NCI-H1694 (cell line): ENCODE measurements at places on chromosomes 6 and 20.
A peak's percentile ranks its signal among the peaks of the same experiment; 100 is the strongest.

DNA sequence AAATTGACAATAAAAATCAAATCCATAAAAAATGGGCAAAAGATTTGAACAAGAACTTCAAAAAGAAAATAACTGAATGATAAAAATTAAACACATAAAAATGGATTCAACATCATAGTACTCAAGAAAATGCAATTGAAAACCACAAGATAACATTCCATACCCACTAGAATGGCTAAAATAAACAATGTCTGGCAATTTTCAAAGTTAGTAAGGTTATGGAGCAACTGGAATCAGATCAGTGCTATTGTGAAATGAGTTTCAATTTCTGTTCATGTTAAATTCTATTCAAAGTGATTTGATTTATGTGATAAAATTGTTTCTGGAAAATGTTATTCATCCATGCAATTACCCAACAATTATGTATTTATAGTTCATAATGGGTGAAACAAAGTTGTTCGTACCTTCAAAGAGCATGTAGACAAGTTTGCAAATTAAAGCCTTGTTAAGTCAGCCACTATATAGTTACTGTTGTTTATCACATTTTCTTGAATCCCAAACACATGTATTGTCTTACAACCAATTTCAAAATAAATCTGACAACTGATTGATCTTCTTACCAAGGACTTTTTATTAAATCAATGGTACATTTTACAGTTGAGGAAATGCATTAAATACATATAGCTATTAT, 151.5 kb upstream of the CENPW start:
- no peak for DNase-seq

- no peak for DNase-seq
These were observed 83.6 kb downstream of the LCA5 start for GRCh38 chr6:79453558-79454042.

- no peak for DNase-seq
These were observed 185.9 kb downstream of the ESR1 start for GRCh38 chr6:151993364-151993763.

- no peak for DNase-seq
These were observed 225.1 kb downstream of the UBE3D start for GRCh38 chr6:82840571-82840970.

DNA sequence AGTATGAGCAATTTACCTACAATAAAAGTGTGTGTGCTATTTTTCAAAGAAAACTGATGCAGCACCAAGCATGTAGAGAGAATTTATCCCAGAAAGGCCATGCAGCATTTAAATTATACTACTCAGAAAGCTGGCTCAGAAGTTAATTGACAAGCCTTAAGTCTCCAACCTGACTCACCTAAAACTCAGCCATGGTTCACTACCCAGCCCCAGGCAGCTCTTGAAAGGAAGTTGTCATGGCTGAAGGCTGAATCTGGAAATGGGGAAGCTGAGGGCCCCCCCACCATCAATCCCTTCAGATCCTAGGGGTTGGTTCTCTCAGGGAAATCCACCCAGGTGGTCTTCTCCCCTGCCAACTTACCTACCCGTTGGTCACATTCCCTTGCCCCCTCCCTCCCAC, 19.7 kb downstream of the PPIL6 start:
- no peak for DNase-seq

GRCh38 chr20:51444467-51444866, 98.1 kb downstream of the NFATC2 start:
- DNase-seq: no peak

- DNase-seq: peak; percentile 44
These were observed 34.6 kb downstream of the HDAC2 start for GRCh38 chr6:113936093-113936934.

DNA sequence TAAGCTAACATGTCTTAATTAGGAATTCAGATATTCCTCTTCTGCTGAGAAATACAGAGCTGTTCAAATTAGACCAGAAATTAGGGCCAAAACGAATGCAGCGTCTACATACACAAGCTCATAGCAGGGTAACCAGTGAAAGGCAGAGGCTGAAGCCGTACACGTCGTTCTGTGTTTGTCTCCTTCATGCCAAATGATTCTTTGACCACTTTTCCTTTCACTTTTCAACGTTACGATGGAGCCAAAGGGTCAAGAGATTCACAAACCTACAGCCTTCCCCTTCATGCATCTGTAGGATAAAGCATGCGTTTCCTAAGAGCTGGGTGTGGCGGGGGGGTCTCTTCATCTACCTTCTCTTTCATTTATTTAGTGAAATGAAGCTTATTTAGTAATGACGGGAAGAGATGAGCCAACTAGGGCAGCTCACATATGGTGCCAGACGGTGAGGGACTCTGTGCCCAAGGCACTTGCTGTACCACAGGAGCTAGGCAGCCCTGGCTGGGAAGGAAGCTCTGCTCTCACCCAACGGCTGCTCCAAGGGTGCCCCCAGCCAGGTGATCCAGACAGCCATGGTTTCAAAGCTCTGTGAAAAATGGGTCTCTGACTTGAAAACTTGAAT, 178.0 kb downstream of the ATXN1 start:
- DNase-seq: no peak

DNA sequence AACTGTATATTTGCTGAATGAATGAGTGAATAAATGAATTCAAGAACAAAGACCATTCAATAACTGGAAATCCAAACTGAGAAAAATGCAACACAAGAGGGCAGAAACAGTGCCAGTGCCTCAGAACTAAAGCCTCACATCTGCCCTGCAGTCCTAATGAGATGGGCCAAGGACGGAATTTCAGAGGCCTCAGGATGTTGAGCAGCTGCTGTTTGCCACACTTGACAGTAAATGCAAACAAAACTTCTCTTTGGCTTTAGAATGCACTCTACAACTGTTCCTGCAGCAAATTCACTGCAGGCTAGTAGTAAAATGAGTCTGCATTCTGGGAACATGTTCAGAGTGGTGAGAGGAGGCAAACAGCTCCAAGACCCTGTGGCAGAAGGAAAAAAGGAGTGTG, 177.6 kb upstream of the LRFN2 start:
- DNase-seq: peak; percentile 23

- DNase-seq: no peak
These were observed 20.6 kb upstream of the LGSN start for GRCh38 chr6:63340351-63340750.

DNA sequence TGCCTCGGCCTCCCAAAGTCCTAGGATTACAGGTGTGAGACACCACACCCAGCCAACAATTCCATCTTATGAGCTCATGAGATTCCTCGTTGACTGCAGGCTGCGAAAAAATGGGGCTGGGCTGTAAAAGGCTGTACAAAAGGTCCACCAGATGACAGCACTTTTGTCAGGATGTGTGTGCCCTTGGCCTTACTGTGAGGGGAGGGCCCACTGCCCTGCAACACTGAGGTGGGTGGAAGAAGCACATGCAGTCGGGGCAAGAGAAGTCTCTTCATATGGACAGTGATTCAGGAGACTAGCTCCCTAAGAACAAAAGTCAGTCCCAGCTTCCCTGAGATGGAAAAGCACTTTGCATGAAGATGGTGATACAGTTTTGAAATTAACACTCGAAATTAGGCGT, 50.5 kb downstream of the KCTD20 start:
- no peak for DNase-seq

DNA sequence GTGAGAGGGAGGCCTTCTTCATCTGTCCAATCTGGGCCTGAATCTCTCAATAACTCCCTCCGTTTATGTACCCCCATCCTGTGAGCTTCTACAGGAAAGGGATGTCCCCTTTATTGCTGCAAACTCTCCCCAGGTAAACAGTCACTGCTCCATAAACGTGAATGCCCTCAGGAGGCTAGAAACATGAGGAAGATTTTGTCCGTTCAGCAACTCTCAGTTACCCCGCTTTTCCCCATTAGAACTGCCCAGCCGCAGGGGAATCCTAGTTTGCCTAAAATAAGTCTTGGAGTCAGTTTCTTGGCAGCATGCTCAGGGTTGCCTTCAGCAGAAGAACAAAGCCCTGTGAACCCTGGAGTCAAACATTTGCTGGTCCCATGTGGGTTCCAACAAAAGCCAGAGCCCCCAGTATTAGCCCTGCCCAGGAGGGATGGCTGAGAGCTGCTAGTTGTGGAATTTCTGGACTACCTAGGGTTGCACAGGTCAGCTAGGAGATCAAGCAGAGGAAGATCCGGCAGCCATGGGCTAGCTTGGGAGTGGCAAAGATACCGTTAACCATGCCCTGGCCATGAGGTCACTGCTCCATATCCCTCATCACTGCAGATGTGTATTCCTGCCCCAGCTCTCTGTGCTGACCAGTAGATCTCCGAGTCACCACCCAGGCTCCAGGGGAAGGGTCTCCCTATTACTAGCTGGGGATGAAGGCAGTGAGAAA, 640 bp downstream of the LRRN4 start:
- no peak for DNase-seq

- DNase-seq: no peak
These were observed 48.0 kb downstream of the OR2B2 start for GRCh38 chr6:27863962-27864905.

DNA sequence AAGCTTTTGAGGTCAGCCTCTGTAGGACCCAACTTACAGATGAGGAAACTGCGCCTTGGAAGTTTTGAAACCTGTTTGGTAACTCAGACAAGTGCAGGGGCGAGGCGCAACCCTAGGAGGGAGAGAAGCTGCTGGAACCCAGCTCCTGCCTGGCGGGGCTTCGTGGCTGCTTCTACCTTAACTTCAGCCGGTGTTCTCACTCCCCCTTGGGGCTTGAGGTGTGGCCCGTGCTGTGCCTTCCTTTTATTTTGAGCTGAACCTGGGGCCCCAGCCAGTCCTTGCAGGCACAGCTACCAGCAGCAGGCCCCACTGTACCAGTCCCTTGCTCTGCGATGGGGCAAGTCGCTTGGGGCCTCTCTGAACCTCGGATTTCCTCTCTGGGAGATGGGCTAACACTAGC, 12.0 kb downstream of the RBM38 start:
- DNase-seq: no peak

- no peak for DNase-seq
These were observed 1.8 kb downstream of the MOXD1 start for GRCh38 chr6:132399376-132400074.

DNA sequence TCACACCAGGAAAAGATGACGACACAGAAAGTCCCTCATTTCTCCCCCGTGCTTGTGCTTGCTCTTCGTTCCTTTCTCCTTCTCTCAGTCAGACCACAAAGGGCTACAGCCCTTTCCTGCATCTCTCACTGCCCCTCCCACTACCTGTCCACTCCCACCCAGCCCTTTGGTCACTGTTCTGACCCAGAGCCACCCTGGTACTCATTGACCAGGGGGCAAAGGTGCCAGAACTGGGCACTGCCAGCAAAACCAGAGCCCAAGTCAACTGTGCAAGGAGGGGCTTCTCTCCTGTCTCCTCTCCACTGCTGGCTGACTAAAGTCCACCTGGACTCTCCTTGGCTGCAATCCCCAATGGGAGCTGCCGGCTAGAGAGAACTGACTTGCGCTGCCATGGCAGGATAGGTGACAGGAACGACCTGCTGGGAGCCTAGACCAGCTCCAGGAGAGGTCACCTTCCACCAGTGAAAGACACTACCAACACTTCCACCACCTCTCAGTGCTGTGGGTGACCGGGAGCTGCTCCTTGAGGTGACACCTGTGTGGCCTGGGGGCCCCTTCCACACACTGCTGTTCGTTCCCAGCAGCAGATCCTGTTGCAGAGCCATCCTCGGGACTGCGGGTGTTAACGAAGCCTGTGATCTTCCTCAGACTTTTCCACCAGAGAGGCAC, 32.8 kb downstream of the KCNK17 start:
- no peak for DNase-seq

GRCh38 chr20:4961746-4962145, 39.6 kb downstream of the SLC23A2 start:
- no peak for DNase-seq

GRCh38 chr6:167293590-167294091, 2.5 kb downstream of the UNC93A start:
- DNase-seq: no peak

GRCh38 chr6:79756496-79756895, 125.4 kb downstream of the SH3BGRL2 start:
- no peak for DNase-seq

DNA sequence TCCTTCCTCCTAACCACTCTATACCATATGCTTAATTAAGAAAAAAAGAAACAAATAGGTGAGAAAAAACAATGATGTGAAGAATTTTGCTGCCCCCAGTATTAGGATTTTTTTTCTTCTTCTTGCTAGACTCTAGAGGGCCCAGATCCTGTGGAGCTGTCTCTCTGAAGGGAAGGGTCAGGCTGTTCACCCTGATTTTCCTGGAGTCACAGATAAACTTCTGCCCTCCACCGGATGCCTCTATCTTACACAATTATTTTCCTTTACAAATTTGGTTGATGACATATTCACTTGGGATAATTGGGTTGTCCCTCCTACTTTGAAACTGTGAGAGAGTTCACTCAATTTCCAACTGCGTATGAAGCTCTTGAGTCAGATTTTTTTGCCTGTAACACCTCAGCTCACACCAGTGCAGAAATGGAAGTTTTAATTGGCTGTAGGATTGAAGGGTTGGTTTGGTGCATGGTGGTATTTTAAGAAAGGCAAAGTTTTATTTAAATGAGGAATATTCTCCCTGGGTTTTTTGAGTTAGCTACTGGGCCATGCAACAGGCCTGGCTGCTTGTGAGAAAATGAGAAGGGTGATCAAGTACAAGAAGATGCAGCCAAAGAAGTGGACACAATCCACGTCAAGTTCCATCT, 73.7 kb upstream of the ESR1 start:
- no peak for DNase-seq

DNA sequence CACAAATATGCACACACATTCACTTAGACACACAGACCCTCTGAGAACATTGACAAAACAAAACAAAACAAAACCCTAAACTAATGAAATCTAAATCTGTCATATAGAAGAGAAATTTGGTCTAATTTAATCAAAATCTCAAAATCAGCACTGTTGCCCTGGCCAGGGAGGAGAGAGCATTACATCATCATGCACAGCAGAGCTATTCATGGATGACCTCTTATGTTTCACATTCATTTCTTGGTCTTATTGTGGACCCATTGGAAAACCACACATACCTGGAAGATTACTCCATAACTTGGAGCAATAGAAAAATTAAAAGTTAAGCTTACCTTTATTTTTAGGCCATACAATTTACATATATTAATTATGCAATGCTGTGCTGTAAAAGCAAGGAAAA, 1223.6 kb upstream of the GJE1 start:
- DNase-seq: no peak

DNA sequence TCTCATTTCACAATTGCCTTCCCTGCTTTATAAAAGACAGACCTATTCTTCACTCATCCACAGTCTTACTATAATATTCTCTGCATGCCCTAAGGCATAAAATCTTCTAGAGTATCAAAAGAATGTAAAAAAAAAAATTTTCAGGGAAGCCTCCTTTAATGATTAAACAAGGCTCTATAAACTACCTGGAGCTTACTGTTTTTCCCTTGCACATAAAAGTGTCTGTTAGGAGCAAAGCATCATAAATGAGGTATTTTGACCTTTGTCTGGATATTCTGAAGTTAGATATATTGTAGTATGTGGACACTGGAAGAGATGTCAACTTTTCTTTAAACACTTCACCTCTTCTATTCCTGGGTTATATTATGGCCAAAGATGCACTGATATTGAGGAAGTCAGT, 97.5 kb downstream of the ARHGAP18 start:
- no peak for DNase-seq
